ENCODE measurements at places on chromosomes 11 and 22.
A peak's percentile ranks its signal among the peaks of the same experiment; 100 is the strongest.

DNA sequence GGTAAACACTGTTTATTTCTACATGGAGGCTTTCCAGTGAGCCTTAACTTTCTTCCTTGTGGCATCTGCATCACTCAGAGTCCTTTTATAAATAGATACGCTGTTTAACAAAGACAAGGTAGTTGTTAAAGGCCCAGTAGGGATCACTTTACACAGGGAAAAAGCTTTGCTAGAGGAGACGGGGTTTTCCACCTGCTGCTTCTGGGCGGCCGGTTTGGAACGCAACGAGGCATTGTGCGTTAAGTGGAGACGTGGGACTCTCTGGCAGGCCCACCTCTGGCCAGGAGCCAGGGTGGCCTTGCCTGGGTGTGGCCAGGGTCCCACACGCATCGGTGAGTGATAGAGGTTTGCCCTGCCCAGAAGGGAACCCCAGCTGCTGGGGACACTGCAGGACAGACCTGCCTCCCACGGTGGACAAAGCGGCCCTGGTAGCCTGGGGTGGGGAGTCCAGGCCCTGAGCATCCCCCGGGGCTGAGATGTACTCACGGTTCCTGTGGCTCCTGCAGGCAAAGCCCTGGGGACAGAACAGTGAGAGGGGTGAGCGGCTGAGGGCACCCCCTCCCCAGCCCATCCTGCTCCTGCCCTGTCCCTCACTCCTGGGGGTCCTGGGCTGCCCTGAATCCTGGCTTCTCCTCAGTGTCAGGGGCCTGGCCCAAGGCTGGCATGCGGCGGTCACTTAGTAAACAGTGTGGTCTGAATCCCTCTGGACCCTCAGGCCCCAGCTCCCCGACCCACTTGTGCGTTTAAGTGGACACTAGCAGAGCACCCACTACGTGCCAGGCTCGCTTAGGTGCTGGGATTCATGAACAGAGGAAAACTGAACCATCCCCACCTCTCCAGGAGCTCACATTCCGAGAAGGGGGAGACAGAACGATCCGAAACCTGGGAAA lies 4.2 kb downstream of the IL17REL start:
- no peak for DNase-seq

DNA sequence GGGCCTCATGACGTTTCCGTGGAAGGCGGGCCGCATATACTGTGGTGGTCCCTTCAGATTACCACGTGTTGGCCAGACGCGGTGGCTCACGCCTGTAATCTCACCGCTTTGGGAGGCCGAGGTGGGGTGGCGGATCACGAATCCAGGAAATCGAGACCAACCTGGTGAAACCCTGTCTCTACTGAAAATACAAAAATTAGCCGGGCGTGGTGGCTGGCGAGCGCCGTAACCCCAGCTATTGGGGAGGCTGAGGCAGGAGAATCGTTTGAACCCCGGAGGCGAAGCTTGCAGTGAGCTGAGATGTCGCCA lies 853 bp upstream of the DENND6B start:
- no peak for DNase-seq

GRCh38 chr11:43576803-43577521 lies 103.6 kb upstream of the HSD17B12 start:
- no peak for DNase-seq

DNA sequence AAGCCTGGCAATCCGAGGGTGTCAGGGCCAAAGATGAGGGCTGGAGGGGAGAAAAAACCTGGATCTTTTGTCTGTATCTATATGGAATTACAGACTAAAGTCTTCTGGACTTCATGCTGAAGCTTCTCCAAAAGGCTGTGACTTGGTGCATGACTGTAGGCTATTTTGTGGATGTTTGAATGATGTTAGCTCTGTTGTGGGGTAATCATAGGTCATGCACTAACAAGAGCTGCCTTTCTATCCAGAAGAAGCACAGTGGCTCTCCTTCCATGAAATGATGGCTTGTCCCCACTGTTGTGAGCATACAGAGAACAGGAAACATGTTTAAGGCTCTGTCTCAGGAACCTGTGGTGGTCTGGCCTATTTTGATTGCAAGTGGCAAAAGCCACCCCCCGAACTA lies 263.3 kb upstream of the PLET1 start:
- DNase-seq = no peak

- DNase-seq = peak; percentile 50
Measured at GRCh38 chr22:41286639-41287091, 678 bp upstream of the RANGAP1 start.

DNA sequence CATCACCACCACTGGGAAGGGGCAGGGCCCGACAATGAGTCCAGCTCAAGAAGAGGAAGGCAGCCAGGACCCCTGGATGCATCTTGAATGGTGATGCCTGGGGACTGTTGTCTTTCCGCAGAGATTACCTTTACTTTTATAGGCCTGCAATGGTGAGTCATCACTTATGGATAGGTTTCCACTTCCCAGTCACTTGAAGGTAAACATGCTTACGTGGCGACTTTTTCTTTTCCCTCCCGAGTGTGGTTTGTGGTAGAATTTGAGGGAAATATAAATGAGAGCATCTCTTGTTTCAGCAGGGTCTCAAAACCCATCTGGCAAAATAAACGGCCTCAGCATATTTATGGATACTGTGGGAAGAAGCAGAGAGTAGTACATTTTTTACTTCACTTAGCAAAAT lies at the start of gene MMP13:
Gene MMP13 (minus strand): TSS at position 109 of the 400 bp plus-strand sequence. CDS start 27 bp downstream, at position 82.
- DNase-seq = no peak
